NCI-H1417 (cell line): ENCODE measurements at places on chromosomes 7 and 10.

DNA sequence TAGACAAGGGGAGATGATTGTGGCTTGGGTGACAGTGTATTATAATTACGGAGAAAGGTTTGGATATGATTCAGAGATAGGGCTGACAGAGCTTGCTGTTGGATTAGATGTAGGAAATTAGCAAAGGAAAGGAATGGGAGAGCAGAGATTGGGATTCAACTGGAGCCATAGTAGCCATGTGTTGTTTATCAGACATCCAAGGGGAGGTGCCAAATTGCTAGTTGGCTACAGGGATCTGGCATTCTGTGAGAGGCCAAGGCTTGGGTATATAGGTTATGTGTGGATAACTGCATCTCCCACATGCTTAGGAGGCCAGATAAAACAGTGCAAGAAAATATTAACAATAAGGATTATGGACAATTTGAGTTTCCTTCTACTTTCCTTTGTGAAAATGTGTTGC, 34.9 kb downstream of the CSGALNACT2 start:
- DNase-seq = no peak

- DNase-seq = no peak
These were observed 61.8 kb downstream of the LRRC17 start for GRCh38 chr7:102974366-102975236.

DNA sequence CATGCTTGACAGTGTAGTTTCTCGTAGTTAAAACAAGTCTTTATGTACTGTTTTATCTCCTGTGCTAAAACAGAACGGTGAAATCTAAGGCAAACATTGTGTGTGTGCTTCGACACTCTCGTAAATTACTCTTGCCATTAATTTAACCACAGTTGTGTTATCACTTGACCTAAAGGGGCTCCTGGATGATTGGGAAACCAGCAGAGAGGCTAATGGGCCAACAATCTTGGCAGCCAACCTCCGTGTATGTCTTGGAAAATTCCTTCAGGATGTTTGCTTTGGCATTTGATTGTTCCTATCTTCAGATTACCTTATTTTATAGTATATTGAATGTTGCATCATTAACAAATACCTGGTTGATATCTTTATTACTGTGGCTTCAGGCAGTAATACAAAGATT, 409.5 kb downstream of the SDK1 start:
- DNase-seq = peak; percentile 16

GRCh38 chr7:111198255-111198654, 107.3 kb downstream of the LRRN3 start:
- no peak for DNase-seq

DNA sequence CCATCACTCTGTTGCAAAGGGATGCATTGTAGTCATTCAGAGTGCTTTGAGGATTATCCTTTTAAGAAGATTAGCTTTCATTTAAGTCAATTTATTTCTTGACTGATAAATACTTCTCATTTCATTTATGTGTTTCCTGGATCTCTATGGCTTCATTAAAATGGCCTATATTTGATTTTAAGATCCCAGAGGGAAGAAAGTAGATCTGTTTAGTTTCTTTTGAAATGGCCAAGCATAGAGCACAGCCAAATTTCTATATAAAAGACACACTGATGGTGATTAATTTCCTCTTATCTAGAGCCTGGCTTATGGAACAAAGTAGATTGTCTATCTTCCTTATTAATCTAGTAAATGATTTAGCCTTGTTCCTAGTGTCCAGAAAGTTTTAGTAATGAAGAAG, 129.7 kb upstream of the CALCR start:
- no peak for DNase-seq
